ENCODE measurements at places on chromosomes 1 and 21. TPM values are rescaled to one million over a fixed set of nuclear protein-coding genes. Genes with fewer than 3 reads are reported as not detected.

SV2A gene
- total RNA-seq = not detected

HHAT gene
- 8.2 TPM for total RNA-seq

AMY2A gene
- total RNA-seq = not detected

OR2L13 gene
- total RNA-seq = not detected

PDZK1 gene
- 104 TPM for total RNA-seq
